COR-L47 (cell line): ENCODE measurements at places on chromosomes 13 and 19.

DNA sequence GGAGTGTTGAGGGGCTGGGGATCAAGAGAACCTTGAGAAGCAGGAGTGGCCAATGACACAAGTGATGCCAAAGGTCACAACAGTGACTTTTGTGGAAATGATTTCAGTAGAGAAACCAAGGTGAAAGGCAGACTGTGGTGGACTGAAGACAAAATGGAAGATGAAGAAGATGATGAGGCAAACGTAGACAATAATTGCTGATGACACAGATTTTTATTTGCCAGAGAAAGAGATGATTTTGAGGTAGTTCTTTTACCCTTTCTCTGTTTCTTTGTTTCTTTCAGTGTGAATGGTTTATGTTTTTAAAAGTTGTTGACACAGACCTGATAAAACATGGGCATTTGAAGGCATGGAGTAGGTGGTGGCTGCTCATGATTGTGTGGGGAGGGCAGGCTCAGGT, 121.0 kb upstream of the ARGLU1 start:
- no peak for DNase-seq

DNA sequence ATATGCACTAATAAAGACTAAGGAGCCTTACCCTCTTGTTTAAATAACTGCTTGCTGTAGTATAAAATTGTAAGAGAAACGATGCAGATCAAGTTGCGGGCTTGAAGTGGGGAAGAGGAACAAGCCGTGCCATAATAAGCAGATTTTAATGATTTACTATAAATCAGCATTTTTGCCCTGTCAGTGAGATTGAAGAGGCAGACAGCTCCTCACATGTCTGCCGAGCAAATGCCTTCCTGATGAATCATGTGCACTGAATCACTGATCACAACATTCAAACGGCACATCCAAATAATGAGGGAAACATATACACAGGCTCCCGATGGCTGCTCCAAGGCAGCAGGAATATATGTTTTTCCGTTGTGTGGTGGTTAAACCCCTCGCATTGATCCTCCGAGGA, 282.9 kb downstream of the TSHZ3 start:
- no peak for DNase-seq

- no peak for DNase-seq
These were observed 21.4 kb downstream of the WDFY2 start for GRCh38 chr13:51605698-51606097.

GRCh38 chr13:28560612-28561011, 65.7 kb upstream of the FLT1 start:
- no peak for DNase-seq

DNA sequence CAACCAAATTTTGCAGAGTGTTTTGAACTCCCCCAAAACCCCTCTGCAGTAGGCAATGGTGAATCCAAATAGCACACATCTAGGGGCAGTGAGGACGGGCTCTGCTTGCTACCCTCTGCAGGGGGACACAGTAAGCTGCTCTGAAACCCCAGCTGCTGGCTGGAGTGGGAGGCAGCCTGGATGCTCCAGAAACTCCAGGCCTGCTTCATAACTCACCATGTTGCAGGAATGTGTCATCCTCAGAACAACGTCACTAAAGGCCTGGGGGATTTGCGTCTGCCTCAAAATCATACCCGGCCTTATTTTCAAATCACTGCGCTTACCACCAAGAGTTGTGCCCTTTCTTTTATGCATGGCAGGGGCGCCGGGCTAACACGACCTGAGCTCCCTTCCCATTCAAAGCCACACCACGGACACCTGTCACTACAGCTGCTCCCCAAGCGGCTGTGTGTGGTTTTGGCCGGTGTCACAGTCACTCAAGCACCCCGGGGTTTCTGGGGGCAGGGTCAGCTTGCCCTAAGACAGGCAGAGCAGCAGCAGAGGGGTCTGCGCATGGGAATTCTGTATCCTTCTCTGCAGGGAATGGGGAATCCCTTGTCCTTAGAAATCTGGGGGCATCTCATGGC, 93.9 kb downstream of the TSHZ3 start:
- DNase-seq: no peak

DNA sequence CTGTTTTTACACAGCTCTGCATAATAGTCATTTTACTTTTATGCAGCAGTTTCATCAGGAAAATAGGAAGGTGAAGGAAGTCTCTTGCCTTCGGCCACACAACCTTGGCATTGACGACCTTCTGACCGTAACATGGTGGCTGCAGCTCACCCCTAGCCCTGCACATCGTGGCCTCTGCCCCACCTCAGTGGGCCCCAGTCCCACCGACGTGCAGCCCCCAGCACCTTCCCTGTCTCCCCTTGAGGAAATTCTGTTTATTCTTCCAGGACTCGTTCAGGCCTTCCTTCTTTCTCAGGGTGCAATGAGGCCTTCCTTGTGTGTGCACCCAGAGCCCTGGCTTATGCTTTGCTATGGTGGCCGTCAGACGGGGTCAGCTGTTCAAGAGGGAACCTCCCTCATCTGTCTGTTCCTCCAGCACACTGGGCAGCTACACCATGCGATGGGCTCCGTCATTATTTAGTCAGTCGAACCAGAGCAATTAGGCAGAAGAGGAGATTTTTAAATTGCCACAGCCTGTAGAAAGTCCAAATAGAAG, 33.3 kb downstream of the TMEM255B start:
- no peak for DNase-seq

- no peak for DNase-seq
These were observed 375.1 kb downstream of the KLF5 start for GRCh38 chr13:73433890-73434289.

GRCh38 chr19:34155686-34156085, 16.6 kb upstream of the LSM14A start:
- no peak for DNase-seq

GRCh38 chr19:4064496-4065260, 2.0 kb downstream of the ZBTB7A start:
- DNase-seq: peak; percentile 34

GRCh38 chr19:30066781-30067759, 125.0 kb downstream of the URI1 start:
- DNase-seq: no peak

GRCh38 chr19:32909257-32909656, 39.7 kb upstream of the SLC7A9 start:
- DNase-seq: no peak

- DNase-seq: no peak
These were observed 478.1 kb downstream of the KLF5 start for GRCh38 chr13:73536865-73537264.

DNA sequence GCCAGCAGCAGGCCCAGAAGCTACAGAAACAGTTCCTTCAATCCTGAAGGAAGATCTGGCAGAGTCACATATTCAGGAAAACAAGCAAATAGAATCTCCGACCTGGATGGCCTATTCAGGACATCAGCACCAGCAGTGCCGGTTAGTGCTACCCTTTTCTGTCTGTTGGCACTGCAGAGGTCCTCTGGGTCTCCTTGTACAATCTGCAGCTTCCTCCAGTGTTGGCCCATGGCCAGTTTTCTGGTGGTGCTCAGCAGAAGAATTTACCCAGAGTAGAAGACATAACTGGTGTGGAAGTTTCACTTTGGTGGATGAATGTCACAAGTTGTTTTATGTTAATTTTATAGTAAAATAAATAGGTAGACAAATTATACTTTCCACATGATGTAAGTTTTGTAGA, 498.1 kb downstream of the COG6 start:
- DNase-seq: no peak

- no peak for DNase-seq
These were observed 67.3 kb downstream of the KLF12 start for GRCh38 chr13:74066937-74067336.

- DNase-seq: no peak
These were observed 6.6 kb downstream of the NDUFB7 start for GRCh38 chr19:14565298-14565679.

GRCh38 chr13:20873348-20873747, 29.2 kb downstream of the XPO4 start:
- no peak for DNase-seq

- no peak for DNase-seq
These were observed 17.7 kb upstream of the PTPRS start for GRCh38 chr19:5358173-5358800.

DNA sequence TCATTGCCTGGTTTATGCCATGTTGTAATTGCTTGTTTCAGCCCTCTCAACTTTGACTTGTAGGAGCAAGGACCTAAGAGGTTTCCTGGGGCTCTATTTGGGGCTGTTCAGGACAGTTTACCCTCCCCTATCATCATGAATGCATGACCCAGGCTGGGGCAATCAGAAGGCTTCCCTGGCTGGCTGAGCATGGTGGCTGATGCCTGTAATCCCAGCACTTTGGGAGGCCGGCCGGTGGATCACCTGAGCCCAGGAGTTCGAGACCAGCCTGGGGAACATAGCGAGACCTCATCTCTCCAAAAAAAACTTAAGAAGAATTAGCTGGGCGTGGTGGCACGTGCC, 6.1 kb upstream of the LSM4 start:
- DNase-seq: no peak

DNA sequence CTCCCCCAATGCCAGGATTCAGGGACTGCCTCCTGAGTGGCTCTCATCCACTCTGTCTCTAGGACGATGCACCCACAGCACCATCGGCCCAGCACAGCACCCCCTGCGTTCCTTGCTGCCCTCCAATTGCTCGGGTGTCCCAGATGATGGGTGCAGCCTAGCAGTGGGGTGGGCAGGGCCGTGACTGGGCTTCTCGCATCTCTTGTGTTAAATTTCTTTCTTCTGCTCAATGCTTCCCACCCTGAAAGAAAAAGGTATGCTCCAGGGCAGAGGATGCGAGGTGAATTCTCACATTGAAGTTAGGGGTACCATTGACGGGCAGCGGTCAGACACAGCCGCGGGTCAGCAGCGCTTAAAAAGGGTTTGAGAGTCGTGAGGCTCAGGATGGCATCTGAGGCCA, 232.4 kb upstream of the SGCG start:
- DNase-seq: no peak

DNA sequence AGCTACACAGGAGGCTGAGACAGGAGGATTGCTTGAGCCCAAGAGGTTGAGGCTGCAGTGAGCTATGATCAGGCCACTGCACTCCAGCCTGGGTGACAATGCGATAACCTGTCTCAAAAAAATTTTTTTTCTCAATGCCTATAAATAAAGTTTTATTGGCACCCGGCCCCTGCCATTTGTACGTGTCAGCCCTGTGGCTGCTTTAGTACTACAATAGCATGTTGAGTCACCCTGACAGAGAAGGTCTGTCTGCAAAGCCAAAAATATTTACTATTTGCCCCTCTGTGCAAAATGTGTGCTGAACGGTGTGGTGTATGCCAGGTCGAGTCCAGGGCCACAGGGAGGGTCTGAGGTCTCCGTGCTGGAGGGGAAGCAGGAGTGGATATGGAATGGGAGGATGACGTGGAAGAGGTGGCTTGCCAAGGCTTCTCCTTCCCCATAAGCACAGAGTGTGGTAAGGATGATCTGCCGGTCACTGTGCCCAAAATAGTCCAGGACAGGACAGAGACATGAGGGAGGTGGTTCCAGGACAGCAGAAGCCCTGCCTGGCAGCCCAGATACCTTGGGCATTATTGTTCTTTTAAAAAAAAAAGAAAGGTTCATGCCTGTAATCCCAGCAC, 10.0 kb downstream of the NMRK2 start:
- DNase-seq: no peak

DNA sequence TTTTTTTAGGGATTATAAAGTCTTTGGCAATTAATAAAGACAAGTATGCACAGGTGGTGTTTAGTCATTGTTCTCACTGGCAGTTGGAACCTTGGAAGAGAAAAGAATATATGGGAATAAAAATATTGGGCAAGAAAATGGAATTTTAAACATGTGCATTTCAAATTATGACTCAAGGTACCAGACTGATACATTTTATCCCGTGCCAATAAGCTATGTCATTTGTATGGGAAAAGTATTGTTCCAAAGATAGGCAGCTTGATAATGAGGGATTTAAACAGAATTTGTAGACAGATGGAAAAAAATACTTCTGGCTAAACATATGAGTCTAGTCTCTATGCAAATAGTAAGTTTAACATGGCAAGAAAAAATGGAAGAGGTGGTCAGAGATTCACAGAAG, 169.5 kb upstream of the UFM1 start:
- no peak for DNase-seq
